ENCODE measurements at places on chromosomes 5 and 9.

GRCh38 chr9:14281876-14282275 lies 32.1 kb downstream of the NFIB start:
- no peak for DNase-seq

DNA sequence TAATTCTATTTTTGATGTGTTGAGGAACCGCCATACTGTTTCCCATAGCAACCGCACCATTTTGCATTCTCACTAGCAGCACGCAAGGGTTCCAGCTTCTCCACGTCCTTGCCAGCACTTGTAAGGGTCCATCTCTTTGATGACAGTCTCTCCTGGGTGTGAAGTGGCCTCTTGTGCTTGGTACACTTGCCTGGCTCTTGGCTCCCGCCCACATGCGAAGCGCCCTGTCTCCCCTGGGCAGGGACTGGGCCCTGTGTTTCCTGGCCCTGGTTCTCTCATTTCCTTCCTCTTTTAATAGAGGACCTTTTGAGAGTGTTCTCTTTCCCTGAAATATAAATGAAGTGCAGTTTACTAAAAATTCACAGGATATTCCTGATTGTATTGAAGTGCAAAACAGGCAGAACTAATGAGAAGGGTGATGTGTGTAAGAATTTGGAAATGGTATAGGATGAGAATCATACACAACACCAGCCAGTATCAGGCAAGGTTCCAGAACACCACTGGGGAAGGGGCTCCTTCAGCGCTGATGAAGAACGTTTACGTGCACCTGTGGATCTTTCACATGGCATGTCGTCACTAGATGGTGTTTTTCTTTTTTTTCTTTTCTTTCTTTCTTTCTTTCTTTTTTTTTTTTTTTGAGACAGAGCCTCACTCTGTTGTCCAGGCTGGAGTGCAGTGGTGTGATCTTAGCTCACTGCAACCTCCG lies 73.0 kb downstream of the EHMT1 start:
- DNase-seq: no peak

GRCh38 chr5:83085106-83085505 lies 7.8 kb downstream of the XRCC4 start:
- no peak for DNase-seq

- DNase-seq: no peak
These were observed 85.5 kb upstream of the PPP1R26 start for GRCh38 chr9:135394131-135394530.

- DNase-seq: peak; percentile 22
These were observed 49.0 kb downstream of the PSD2 start for GRCh38 chr5:139844472-139845145.

DNA sequence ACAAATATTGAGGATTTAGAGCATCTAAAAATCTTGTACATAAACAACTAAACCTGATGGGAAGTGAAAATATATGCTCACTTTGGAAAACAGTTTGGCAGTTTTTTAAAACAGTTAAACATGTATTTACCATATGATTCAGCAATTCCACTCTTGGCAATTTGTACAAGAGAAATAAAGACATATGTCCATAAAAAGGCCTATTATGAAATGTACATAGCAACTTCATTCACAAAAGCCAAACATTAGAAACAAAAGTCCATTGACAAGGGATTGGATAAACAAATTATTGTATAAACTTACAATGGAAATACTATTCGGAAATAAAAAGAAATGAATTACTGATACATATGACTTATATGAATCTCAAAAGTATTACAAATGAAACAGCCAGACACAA lies 196.2 kb upstream of the SLC24A2 start:
- DNase-seq: no peak

- peak; percentile 74 for DNase-seq
These were observed 20.5 kb upstream of the PSD2 start for GRCh38 chr5:139774980-139775661.

GRCh38 chr9:125372441-125373226 lies 111.0 kb downstream of the GAPVD1 start:
- no peak for DNase-seq

- no peak for DNase-seq
These were observed 88.1 kb downstream of the LPAR1 start for GRCh38 chr9:110950041-110950645.

DNA sequence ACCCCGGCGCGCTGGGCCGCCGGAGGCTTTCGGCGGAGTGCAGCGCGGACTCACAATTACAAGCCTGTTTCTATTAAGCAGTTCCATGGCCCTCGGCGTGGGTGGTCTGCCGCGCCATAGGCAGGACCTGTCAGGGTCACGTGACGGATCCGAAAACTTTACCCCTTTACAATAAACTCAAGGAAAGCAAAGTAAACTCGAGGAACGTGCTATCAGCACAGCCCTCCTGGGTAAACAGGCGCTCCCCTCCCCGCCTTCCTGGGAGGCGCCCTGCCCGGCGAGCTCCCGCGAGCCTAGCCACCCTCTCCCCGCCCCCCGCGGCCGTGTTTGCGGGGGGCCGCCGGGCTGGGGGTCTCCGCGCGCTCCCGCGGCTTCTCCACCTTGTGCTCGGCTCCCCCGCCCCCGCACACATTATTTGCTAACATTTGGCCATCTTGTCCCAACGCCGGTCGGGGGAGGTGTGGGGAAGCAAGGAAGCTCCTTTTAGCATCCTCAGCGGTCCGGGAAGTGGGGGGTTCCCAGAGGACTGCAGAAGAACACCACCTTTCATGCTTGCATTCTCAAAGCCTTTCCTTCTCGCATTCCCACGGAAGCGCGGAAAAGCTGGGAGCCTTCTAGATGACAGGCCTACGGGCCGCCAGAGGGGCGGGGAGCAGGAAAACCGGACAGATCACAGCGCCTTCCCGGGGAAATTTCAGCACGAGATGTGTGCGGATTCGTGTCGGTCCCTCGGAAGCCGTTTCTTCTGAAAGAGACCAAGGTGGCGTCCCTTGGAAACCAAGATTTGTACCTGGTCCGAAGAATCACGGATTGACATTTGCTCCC lies at the start of gene PTCH1:
Gene PTCH1, minus strand, starts transcription at position 238 of the 825 bp plus-strand sequence.
- no peak for DNase-seq

DNA sequence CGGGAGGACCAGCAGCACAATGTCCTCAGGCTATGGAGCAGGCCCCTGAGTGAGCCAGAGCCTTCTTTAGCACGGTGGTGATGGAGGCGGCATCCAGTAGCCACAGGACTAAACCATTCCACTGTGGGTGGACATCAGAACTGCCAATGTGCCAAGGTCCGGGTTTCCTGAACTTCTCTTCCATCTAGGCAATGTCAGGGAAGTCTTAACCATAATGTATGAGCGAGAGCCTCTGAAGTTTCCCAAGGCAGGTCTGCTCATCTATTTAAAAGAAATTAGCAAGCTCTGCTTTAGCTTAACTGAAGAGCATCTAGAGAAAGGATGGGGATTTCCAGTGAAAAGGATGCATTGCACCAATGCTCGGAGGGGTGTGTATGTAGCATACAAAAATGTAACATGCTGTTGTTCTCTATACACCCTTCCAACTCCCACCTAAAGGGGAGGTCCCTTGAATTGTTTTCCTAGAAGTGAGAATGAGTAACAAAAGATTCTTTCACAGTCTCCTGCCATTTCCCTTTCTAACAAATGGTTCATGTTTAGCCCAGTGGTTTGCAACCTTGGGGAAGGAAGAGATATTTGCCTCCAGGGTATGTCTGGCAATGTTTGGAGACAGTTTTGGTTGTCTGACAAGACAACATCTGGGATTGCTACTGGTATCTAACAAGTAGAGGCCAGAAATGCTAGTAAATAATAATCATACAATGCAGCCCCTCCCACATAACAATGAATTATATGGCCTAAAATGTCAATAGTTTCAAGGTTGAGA lies 6.1 kb upstream of the RXFP3 start:
- DNase-seq: no peak

Data from activated CD4-positive, CD25-positive, alpha-beta regulatory T cell (primary cell).